ENCODE measurements at places on chromosomes 16 and 17.

GRCh38 chr16:53991754-53992378, 287.9 kb downstream of the FTO start:
- DNase-seq, result no peak

DNA sequence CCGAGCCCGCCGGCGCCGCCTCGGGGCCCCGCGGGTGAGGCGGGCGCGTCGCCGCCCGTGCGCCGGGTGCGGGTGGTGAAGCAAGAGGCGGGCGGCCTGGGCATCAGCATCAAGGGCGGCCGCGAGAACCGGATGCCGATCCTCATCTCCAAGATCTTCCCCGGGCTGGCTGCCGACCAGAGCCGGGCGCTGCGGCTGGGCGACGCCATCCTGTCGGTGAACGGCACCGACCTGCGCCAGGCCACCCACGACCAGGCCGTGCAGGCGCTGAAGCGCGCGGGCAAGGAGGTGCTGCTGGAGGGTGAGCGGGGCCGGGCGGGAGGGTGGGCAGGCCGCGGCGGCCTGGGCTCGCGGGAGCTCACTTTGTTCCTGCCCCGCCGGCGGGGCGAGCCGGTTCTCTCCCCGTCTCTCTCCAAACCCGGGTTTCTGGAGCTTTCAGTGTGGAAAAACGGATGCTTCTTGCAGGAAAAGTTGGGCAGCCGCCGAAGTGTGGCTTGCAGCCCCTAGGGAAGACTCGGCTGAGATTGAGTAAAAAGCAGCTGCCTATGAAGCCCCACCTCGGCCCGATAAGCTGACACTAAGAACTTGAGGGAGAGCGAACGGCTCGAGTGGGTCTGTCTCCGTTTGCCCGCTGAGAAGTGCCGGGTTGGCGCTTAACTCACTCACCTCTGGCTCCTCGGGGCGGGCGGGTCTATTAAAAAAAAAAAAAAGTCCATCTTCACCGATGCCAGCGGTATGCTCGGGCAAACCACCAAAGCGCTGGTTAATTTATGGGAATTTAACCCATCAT, 677 bp downstream of the SNTB2 start:
- DNase-seq, result peak; percentile 50

- DNase-seq, result no peak
Observed at GRCh38 chr17:21677911-21678310, 14.4 kb upstream of the KCNJ18 start.

DNA sequence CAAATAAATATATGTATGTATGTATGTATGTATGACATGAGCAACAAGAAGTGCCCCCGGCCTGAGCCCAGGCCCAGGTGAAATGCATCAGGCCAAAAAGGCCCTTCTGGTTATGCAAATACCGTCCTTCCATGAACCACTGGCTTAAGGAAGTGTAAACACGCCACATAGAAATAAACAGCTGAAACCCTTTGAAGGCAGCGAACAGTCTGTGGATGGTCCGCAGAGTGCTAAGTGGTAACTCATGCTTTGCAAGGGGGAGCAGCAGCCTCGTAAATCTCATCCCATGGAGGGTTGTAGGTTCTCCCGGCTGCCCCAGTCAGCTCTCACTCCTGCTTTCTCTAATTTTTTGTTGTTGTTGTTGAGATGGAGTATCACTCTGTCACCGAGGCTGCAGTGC, 36.7 kb downstream of the COTL1 start:
- DNase-seq, result no peak

DNA sequence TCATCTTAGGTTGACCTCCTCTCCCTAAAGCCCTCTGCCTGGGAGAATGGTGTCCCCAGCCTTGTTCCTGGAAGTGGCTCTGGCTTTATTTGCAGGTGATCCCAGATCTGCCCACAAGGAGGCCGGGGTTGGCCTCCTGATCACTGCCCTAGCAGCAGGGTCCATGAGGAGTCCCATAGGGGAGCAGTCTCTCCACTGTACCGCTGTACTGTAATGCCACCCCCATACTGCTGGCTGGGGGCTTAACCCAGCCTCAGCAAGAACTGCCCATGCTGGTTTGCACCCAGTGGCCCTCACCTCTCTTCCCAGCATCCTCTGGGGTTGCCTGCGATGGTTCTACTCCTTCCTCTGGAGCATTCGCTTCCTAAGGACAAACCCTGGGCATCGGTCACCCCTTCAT, 39.1 kb downstream of the PSME3IP1 start:
- peak; percentile 18 for DNase-seq

DNA sequence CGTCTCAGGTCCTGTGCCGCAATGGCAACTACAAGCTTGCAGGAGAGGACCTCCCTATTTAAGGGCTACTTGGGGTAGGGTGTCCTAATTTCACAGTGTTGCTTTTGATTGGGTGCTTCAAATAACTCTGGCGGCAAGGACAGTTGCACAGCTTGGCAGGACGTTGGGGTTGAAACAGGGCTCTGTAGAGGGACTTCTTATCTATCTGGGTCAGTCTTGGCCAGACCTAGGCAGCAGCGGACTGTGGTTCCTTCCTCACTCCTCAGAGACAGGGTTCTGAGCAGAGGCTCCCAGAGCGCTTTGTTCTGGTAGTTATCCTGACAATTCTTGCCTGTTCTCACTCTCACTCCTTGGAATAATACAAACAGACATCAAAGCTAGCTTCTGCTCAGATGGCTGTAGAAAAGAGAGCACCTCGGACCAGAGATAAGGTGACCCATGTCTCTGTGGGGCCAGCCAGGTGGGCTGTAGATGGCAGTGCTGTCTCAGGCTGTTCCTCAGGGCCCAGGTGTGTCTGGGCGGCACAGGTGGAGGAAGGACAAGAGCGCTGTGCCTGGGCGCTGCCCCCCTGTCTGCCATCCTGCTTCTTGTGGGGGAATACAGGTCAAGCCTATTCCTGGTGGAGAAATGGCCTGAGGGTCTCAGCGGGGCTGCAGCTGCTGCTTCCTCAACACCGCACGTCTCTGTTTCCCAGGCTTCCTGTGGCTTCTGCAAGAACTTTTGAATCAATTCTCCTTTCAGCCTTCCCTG, 61.0 kb downstream of the PLD6 start:
- DNase-seq, result no peak

DNA sequence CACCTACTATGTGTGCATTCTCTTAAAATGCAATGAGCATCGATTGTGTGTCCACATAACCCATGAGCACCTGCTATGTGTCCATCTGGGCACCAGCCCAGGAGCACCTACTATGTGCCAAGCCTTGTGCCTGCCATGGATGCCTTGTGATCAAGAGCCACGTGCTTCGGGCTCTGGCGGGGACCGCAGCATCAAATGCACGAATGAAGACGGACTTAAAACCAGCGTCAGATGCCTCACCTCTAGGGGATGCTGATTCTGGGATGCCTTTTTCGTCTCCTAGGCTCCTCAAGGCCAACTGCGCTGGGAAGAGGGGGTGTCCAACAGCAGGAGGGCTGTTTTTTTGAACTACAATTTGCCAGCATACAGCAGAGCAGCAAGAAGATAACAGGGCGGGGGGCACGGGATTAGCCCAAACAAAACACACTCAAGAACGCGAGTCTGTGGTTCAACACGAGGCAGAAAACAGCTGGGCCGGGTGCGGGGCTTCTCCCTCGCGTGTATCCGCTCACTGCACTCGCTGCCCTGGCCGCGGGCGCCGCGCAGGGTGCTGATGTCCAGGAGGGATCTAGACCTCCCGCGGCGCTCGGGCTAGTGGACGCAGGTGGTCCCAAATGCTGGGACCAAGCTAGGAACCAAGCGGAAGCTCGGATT, 1.2 kb upstream of the GLIS2 start:
- peak; percentile 70 for DNase-seq

DNA sequence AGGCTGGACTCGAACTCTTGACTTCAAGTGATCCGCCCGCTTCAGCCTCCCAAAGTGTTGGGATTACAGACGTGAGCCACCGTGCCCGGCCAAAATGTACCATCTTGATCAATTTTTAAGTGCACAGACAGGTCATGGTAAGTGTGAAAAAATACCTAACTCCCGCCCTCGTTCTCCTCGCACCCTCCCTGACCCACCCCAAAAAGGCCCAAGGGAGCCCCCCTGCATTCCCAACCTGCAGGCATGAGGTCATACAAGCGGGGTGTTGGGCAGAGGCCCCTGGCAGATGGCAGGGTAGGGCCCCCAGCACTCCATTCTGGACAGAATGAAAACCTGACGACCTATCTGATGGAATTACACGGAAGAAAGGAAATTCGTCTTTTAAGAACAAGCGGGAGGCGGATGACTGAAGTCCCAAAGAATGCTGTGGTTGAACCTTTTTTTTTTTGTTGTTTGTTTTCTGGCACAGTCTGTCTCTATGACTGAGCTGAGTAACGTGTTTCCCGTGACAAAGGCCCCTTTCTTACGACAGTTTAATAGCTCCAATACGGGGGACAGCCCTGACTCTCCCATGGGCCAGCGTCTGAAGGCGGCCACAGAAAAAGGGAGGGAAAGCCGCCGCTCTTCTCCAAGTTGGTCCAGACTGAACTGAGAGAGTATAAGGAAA, 376.4 kb downstream of the SLC39A11 start:
- DNase-seq, result peak; percentile 97

GRCh38 chr16:3595110-3595486, 16.3 kb downstream of the SLX4 start:
- no peak for DNase-seq

GRCh38 chr17:44940317-44940716, 7.3 kb downstream of the KIF18B start:
- DNase-seq, result no peak
